ENCODE measurements at places on chromosomes 12 and 14. TPM values are rescaled to one million over a fixed set of nuclear protein-coding genes. Genes with fewer than 3 reads are reported as not detected.

DNA sequence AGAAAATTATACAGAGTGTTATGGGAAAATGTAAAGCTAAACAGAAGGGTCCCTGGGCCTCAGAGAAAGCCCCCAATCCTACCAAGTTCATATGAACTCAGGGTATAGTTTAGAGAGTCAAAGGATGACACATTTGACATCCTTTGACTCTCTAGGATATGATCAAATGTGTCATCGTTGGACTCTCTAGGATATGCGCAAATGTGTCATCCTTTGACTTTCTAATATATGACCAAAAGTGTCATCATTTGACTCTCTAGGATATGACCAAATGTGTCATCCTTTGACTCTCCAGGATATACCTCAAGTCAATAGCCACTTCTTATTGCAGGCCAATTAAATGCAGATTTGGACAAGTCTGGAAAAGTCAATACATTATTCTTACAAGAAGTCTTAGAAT, 204.8 kb upstream of the IGF1 start:
- no peaks in the 10 kb centered on the region for H3K36me3 ChIP-seq
- DNase-seq = no peak
- H3K27me3 ChIP-seq = no peaks in the 10 kb centered on the region
- no peaks in the 10 kb centered on the region for H3K4me1 ChIP-seq

DNA sequence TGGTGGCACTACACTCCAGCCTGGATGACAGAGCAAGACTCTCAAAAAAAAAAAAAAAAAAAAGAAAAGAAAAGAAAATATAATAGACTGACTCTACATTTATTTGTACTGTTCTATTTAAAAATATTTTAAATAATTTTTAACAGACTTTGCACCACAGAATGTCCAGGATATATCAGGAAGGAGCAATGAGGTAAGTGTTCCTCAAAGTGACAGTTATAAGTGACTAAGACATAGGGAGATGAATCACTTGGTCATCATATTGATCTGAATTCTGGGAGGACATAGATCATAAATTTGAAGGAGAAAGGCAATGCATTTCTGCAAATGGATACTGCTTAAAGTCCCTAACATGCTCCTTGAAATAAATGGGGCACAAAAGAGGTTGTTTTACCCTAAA, 221.5 kb downstream of the KCNC2 start:
- no peak overlapping the region for H3K27ac ChIP-seq
- no peaks in the 10 kb centered on the region for H3K36me3 ChIP-seq
- no peak for DNase-seq
- H3K4me1 ChIP-seq = no peaks in the 10 kb centered on the region
- no peaks in the 10 kb centered on the region for H3K27me3 ChIP-seq
- H3K4me3 ChIP-seq = no peak overlapping the region

Gene SLC5A8
- not detected for total RNA-seq

DNA sequence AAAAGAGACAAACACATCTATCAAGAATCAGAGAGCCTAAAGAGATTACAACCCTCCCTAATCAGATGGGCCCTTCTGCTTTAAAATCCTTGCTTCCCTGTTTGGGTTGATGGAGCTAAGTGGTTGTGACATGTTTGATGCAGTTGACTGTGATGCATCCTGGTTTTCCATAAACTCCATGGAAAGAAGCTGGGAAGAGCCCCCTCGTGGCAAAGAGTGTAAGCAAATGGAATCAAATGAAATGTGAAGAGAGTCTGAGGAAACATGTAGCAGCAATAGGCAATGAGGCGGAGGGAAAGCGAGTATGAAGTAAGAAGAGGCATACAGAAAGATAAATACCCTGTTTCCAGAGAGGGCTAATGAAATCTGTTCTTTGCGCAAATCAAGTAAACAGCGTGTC, 70.4 kb upstream of the SLCO1C1 start:
- H3K4me3 ChIP-seq = no peak overlapping the region
- no peak overlapping the region for H3K27ac ChIP-seq
- no peak for DNase-seq
- H3K4me1 ChIP-seq = peaks cover 3% of the 10 kb centered on the region

DNA sequence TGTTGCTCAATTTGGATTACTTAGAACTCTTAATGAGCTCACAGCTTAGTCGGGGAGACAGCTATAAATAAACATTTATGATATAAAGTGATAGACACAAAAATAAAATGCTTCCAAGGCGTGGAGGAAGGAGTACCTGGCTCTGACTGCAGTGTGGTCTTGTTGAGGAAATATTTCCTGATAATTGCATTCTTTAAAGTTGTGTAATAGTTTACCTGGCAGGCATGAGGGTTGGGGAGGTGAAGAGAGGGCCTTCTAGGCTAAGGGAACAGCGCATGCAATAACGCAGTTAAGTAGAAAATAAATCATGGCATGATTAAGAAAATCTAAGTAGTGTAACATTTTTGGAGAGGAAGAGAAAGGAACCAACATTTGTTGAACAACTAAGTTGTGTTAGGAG, 260.5 kb upstream of the ATP2B1 start:
- H3K27ac ChIP-seq = no peak overlapping the region
- no peaks in the 10 kb centered on the region for H3K27me3 ChIP-seq
- no peaks in the 10 kb centered on the region for H3K4me1 ChIP-seq
- no peak overlapping the region for H3K4me3 ChIP-seq
